ENCODE measurements at places on chromosomes 11 and 22.
A peak's percentile ranks its signal among the peaks of the same experiment; 100 is the strongest.

DNA sequence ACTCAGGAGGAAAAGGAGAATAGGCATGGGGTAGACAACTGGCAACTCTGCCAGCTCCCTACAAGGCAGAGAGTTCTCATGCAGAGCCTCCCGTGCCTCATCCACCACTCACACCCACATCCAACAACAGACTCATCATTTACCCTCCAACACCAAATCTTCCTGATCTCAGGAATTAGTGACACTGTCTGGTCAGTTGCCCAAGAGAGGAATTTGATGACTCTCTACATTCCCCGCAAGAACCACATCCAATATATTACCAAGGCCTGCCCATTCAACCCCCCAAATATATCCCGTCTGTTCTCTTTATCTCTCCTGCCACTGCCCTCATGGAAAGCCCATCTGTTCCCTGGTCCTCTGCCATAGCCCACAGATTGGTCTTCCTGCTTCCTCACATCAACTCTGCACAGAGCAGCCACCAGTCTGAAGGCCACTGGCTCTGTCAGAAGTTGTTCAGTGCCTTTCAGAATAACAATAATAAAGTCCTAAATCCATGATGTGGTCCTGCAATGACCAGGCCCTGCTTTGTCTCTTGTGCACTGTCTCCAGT, 57.5 kb upstream of the CD82 start:
- DNase-seq, result no peak

DNA sequence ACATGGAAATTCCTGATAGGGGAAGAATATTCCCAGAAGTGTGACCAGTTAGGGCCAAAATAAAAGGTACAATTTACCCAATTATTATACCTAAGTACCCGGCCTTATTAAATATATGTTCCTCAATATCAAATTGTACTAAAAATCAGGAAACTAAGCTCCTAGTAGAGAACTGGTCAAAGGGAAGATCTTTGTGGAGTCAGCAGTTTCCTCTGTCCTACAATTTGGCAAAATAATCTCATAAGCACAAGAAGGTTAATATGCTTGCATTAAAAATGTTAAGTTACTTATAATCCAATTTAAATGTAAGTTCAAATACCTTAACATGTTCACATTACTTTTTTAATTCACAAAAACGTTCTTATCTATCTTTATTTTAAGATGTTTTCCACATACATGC, 10.3 kb downstream of the TTC28 start:
- no peak for DNase-seq

- peak; percentile 70 for DNase-seq
Measured at GRCh38 chr11:17277024-17277584, 565 bp downstream of the NUCB2 start.

DNA sequence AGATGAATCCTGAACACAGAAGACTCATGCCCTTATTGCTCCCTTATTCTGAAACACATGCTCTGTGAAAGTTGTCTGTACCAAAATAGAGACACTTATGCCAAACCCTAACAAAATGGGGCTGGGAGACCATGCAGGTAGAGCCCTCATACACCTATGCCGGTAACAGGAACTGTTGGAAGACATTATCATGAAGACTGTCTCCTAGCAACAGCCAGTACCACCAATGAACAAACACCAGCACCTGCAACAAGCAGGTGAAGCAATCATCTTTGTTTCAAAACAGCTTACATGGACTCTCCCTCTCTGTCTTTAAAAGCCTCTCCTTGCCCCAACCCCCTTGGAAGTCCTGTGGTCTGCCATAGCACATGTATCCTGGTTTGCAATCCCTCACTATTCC, 17.2 kb downstream of the SLC5A4 start:
- DNase-seq, result no peak

GRCh38 chr11:119491753-119492510, 69.0 kb upstream of the THY1 start:
- DNase-seq, result no peak

DNA sequence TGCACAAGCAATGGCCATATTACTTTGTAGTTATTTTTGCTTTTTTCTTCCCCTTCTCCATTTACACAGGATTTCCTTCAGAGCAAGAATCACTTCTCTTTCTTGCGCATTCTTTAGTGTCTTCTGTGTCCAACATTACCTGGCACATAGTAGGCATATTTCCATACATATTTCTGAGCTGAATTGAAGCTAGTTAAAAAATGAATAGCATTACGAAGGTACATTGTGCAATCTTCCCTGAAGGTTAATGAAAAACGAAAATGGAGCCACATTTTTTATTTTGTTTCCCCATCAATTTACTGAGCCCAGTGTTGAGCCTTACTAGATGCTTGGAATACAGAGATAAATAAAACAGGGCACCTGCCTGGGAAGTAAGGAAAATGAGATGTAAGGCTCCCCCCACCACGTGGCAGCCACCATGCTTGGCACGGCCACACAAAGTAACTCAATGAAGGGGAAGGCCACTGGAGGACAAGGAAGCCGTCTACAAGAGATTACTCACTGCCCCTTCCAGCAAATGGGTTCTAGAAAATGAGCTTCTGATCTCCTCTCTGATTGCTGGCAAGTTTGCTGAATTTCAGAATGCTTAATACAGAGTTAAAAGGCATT, 381.9 kb downstream of the LARGE1 start:
- DNase-seq, result no peak

DNA sequence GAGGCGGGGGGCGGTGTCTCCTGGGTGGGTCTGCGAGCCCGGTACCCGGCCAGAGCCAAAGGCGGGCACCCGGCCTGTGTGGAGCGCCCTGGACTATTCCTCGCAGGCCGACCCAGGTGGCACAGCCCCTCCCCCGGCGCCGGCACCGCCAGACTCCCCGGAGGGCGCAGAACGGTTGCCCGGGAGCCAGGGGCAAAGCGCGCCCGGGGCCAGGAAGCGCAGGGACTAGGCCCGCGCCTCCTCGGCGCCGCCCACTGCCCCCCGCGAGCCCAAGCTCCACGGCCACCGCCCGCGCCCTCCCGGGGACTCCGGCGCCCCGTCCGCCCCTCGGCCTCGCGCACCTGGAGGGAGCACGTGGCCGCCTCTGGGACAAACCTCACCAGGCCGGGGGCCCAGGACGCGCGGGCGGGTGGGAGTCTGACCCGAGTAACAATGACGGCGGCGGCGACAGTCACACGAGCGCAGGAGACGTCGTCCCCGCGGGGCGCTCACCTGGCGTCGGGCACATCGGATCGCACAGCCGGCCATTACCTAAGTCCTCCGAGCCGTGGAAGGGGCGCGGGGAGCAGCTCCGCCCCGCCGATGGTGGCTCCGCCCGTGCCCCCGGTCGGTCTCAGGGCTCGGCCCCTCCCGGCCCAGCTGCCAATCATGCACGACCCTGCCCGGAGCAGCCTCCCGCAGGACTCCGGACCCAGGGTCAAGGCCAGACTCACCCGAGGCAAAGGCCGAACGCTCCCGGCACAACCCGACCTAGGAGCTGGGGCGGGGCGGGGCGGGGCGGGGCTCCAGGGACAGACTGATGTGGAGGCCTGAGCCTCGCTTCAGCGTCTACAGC, 7.4 kb downstream of the PLXNB2 start:
- no peak for DNase-seq

GRCh38 chr11:126419801-126420697, 64.6 kb downstream of the ST3GAL4 start:
- peak; percentile 92 for DNase-seq

GRCh38 chr11:64868904-64869570, 9.4 kb downstream of the EHD1 start:
- no peak for DNase-seq

DNA sequence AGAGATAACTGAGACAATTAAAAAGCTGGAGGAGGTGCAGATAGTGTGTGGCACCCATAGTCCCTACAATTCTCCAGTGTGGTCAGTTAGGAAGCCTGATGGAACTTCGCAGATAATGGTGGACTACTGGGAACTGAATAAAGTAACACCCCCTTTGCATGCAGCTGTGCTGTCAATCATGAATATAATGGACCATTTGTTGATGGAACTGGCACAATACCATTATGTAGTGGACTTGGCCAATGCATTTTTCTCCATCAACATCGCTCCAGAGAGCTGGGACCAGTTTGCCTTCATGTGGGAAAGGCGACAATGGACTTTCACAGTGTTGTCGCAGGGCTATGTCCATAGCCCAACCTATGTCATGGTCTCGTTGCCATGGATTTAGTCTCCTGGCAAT, 324.2 kb downstream of the TMEM135 start:
- DNase-seq, result no peak

GRCh38 chr11:23953951-23954710, 542.7 kb upstream of the LUZP2 start:
- no peak for DNase-seq

- peak; percentile 64 for DNase-seq
Measured at GRCh38 chr11:250740-251299, 14.0 kb downstream of the PSMD13 start.

DNA sequence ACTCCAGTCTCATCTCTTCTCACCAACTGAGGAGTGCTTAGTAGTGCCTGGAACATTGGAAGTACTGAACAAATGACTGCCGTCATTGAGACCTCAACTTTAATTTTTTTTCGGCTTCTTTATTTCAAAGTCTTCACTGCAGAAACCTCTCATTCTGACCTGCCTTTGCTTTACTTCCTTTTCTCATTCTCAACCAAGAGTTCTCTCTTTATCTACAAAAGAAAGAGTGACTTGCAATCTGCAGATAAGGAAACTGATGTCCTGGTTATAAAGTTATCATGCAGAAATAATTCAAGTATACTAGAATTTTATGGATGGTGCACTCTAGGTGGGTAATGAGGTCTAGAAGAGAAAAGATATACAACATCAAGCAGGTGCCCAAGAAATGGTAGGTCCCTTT, 1.2 kb upstream of the EED start:
- peak; percentile 81 for DNase-seq

DNA sequence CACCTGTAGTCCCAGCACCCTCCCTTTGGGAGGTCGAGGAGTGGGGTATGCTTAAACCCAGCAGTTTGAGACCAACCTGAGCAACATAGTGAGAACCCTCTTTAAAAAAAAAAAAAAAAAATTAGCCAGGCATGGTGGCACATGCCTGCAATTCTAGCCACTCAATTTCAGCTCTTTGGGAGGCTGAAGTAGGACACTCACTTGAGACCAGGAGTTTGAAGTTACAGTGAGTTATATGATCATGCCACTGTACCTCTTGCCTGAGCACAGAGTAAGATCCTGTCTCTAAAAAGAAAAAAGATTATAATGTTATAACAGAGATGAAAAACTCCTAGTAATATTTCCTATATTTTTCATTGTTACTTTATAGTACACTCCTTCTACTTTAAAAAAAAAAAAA, 23.9 kb downstream of the PIK3C2A start:
- no peak for DNase-seq

GRCh38 chr11:75133976-75134375, 16.9 kb upstream of the SLCO2B1 start:
- no peak for DNase-seq

DNA sequence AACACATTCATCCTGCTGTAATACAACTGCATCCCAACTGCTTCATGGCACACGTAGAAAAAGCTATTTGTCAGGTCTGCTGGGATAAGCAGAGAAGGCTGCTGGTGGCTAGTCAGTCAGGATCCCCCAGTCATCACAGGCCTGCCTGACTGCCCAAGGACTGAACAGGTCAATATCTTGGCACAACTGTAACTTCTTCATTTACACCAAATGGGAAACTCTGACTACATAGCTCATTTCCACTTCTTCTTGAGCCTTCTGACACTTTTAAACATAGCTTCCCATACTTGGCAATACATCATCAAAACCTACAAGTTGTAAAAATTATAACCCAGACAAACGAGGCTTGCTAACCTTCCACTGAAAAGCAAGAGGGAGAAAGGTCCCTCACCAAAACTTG, 2.8 kb downstream of the TMEM9B start:
- DNase-seq, result peak; percentile 10

DNA sequence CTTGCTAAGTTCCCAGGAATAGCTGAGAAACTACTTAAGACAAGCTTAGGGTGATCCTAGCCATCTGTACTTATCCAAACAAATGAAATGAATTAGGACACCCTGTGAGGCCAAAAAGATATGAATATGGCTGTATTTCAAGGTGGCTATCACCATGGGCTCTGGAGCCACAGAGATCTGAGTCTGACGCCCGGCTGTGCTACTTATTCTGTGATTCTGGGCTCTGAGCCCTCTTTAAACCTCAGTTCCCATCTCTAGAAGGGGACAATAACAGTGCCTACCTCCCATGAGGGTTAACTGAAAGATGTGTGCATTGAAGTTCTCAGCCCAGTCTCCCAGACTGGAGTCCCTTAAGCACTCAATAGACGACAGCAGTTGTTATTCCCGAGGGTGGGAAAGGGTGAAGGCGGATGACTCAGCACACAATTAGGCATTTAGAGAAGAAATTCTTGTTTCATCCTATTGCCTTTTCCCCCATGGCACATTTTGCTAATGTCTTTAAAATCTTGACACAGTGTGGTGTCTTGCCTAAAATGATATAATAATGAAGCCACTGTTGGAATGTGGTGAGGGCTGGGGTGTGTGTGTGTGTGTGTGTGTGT, 132.5 kb downstream of the ADAMTS15 start:
- DNase-seq, result no peak

GRCh38 chr22:24185001-24185500, 3.8 kb downstream of the SUSD2 start:
- DNase-seq, result no peak

DNA sequence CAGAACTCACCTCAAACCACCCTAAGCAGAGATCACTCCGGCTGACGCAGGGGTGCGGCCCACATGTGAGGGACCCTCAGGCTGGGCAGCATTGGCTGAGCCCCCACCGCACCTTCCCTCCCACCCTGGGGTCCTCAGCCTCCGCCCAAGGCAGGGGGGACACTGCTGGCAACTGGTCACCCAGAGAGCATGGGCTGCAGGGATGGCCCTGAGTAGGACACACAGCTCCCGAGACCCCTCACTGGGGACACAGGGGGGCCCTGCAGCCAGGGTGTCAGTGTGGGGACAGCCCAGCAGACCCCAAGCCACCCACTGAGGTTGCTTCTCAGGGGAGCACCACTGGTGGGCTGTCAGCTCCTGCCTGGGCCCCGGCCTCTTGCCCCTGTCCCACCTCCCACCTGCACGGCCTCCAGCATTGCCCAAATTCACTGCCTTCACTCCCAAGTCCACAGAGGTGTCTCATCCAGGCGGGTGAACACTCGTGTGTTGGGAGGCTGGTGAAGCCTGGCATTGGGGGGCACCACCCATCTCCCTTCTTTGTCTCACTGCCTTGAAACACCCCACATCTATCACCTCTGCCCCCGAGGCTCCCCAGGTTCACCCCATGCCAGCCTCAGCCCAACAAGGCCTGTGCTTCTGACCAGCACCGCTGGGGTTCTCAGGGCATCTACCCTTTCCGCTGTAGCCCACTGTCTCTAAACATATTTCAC, 4.7 kb downstream of the C11orf21 start:
- DNase-seq, result no peak

- no peak for DNase-seq
Measured at GRCh38 chr11:111447112-111447471, 65.1 kb downstream of the BTG4 start.

DNA sequence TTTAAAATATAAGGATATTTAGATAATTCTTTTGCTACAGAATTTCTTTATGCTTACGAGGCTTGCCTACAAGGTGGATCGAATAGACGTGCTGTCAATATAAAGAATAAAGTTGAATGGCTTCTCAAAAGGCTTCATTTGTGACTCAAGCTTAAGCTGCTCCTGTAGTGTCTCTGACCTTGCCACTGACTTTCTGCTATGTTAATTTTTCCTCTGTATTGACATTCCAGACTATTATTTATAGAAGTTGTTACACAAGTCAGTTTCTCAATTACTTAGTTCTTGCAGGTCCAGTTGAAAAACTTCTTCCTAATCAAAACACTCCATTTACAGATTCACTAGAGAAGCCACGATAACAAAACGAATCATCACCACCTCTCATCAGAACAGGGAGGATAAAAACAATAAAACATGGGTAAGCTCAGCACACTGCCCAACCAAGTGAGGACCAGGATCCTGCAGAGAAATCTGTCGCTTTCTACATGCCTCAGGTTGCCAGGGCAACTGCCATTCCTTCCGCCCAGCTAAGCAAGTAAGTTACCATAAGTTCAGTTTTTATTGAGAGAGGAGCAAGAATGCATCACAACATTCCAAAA, 39.0 kb upstream of the CHKA start:
- no peak for DNase-seq

Measured in erythroblast (primary cell).